Left lung (tissue), 14 donors: ENCODE measurements at places on chromosomes 5 and 9. TPM values are rescaled to one million over a fixed set of nuclear protein-coding genes. Genes with fewer than 3 reads are reported as not detected.

The IFNB1 gene
- not detected for total RNA-seq

The ADGRD2 gene
- not detected for total RNA-seq

GRCh38 chr5:104987074-104987473, 1424.5 kb upstream of the NUDT12 start:
- H3K27me3 ChIP-seq, result no peaks in the 10 kb centered on the region
- H3K4me3 ChIP-seq, result no peak overlapping the region
- no peak overlapping the region for H3K27ac ChIP-seq

DNA sequence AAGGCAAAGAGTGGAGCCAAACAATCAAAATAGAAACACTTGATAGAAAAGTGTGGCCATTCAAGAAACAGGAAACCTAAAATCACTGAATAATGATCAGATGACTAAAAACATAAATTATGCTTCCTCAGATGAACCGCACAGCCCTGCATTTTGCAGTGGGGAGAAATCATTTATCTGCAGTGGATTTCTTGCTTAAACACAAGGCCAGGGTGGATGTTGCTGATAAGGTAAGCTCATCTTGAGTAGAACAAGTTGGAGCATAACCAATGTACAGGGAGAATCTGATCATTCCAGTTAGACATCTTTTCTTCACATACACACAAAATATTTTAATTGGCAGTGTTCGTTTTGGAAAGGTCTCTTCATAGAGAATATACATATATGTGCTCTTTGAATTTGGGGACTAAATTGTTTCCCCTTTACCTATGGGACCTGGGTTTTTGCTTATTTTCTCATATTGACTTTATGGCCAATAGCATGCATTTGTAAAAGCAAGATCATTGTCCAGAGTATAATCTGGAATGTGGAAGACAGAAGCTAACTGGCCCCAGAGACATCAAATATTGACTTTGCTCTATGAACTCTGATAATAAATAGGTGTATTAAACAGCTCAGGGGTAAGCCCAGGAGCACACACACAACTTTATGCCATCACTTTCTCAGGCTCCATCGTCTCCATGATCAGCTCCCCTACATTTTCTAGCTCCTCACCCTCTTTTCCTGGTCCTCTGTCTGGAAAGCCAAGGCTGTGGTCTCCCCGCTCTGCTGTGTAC, 9.1 kb downstream of the ANKDD1B start:
- no peaks in the 10 kb centered on the region for H3K27me3 ChIP-seq
- H3K27ac ChIP-seq, result no peak overlapping the region
- peaks cover 3% of the 10 kb centered on the region for H3K4me1 ChIP-seq
- DNase-seq, result no peak
- no peak overlapping the region for H3K4me3 ChIP-seq

GRCh38 chr9:106220415-106220814, 526.1 kb downstream of the TMEM38B start:
- H3K4me1 ChIP-seq, result no peaks in the 10 kb centered on the region
- H3K36me3 ChIP-seq, result no peaks in the 10 kb centered on the region
- no peak overlapping the region for H3K27ac ChIP-seq
- DNase-seq, result no peak
- H3K27me3 ChIP-seq, result no peaks in the 10 kb centered on the region

DNA sequence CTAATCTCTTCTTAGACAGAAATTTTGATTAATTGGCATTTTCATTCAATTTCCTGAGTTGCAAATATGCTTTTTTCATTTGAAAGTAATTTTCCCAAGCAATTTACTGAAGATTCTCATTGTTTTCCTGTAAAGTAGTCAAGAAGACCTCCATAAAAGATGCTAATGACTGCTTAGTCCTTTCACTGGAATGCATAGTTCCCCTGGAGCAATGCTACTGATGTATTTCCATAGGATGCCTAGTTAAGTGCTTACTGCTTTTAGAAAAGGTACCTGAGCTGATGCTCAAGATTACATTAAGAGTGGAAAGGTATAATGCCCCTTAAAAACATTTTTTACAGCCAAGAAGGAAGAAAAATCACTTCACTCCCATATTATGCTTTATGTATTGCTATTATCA, 109.2 kb upstream of the EMB start:
- no peaks in the 10 kb centered on the region for H3K27me3 ChIP-seq
- no peak for DNase-seq
- no peak overlapping the region for H3K27ac ChIP-seq
